ENCODE measurements at places on chromosomes 6 and 20.

DNA sequence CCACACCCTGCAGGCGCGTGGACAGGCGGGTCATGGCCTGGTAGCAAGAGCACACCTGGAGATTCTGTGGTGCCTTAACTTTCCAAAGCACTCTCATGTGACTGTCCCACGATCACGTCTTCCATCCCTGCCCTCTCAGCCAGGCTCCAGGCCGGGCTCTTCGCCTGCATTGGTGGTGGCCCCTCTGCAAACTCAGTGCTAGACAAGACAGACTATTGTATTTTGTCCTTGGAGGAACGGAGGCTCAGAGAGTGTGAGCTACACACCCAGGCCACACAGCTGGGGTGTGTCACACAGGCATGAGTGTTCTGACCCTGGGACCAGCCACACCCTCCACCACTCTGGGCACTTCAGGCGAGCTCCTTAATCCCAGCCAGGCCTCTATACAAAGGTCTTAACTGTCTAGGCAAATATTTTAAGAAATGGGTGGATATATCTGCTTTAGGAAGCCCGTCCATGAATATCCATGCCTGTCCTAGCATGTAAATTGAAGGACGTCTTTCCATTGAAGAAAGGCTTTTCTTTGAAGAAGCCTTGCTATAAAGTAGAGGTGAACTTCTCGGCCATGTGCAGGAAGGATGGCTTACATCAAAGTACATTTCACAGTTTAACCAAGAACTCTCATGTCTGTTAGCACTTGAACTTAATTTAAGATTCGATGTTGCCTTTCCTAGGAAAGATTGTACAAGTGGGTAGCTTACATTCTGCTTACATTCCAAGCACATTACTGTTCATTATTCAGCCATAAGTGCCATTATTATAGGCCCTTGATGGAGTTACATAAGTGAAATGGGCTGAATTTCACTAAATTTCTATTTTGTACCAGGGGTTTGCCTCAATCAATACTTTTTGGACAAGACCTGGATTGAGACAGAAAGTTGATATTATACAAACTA lies 263.9 kb downstream of the DLL1 start:
- DNase-seq: no peak

DNA sequence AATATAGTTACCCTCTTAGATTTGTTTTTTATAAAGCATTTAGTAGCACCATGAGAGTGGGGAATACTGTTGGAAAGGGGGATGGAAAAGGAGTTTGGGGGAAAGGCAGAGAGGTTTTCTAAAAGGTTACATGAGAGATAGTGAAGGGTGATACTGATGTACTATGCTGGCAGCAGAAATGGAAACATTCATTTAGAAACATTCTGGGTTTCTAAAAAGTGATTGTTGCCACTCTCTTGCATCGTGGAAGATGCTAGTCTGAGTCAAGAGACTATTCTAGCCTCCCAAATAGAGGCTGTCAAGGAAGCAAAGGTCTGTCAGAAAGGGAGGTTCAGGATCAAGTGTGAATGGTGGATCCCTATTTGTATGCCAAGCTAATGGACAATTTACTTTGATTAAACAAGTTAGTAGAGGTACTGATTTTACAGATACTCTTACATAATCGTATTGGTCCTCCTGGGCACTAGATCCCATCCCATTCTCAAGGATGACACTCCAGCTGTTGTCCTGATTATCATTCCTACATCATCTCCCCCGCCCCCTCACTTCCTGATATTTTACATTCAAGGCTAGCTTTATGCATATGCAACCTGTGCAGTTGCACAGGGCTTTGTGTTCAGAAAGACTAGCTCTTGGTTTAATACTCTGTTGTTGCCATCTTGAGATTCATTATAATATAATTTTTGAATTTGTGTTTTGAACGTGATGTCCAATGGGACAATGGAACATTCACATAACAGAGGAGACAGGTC lies 15.4 kb upstream of the ABT1 start:
- no peak for DNase-seq

- DNase-seq: no peak
Observed at GRCh38 chr6:105493736-105494135, 90.9 kb upstream of the PREP start.

GRCh38 chr6:84633771-84634170 lies 130.6 kb downstream of the TBX18 start:
- DNase-seq: no peak

GRCh38 chr6:1524040-1524480 lies 85.7 kb upstream of the FOXC1 start:
- DNase-seq: no peak

GRCh38 chr6:89290401-89291155 lies 24.5 kb downstream of the GABRR2 start:
- DNase-seq: no peak

- no peak for DNase-seq
Observed at GRCh38 chr20:20273286-20273685, 94.6 kb upstream of the INSM1 start.

GRCh38 chr20:40980828-40981310 lies 47.8 kb upstream of the TOP1 start:
- no peak for DNase-seq

GRCh38 chr20:23203310-23203709 lies 117.2 kb upstream of the CD93 start:
- DNase-seq: no peak

GRCh38 chr6:47944846-47945245 lies 163.0 kb downstream of the OPN5 start:
- no peak for DNase-seq

- DNase-seq: no peak
Observed at GRCh38 chr6:36651659-36652379, 26.7 kb upstream of the CDKN1A start.

DNA sequence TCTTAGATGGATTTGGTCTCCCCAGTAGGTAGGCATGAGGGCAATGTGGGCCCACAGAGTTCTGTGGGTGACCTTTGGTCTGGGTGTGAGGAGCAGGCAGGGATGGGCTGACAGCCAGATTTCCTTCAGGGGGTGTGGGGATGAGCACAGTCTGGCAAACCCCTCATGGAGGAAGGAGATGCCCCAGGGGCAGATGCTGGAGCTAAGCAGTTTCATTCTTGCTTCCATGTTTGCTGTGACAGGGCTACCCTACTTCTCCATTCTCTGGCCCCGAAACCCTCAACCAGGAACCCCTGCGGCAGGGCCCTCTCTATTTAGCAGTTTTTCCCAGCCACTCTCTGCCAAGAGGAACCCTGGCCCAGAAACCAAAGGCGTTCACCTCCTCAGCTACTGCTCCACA lies 40.4 kb downstream of the GCLC start:
- DNase-seq: no peak

Data from NCI-H446 (cell line).